ENCODE measurements at places on chromosomes 3 and 15. TPM values are rescaled to one million over a fixed set of nuclear protein-coding genes. Genes with fewer than 3 reads are reported as not detected.
A peak's percentile ranks its signal among the peaks of the same experiment; 100 is the strongest.

Gene ADCY5
- total RNA-seq = not detected

DNA sequence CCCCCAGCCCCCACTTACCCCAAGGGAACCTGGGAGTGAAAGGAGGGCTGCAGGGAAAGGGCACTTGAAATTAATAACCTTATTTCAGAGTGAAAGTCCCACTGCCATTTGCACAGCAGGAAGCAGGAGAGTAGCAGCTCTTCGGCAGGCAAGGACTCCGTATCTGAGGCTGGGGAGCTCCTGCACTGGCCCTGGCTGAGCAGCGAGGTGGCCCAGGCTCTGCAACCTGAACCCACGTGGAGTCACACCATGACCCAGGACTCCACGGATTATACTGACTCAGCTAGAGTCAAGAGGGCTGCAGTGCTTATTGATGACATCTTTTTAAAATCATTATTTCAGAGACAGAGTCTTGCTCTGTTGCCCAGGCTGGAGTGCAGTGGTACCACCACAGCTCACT lies 214.5 kb downstream of the XXYLT1 start:
- no peak for ATAC-seq

Gene RSL24D1
- 107 TPM for total RNA-seq

GRCh38 chr3:124826703-124827102 lies 60.5 kb downstream of the ITGB5 start:
- no peak for ATAC-seq

DNA sequence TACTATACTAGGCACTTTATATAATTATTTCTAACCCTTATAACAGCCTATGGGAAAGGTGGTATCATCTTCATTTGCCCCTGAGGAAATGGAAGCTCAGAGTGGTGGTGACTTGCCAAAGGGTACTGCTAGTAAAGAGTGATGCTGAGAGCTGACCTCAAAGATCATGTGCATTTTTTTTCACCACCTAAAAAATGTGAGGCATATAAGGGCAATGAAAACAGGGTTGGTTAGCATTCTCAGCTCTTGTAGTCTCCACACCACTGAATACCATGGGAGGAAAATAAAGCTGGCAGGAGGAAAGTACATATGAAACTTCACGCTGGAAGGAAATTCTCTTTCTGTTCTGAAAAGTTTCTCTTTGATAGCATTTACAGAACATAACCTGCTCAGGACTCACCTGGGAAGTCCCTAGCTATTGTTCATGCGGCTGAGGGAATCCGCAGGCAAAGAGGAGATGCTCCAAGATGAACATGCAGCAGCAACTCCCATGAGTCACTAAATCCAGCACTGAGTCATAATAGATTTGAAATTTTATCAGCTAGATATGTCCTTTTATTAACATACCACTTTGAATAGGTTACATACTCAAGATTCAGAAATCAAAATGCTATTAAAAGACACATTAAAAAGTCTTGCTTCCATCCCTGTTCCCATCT lies 17.3 kb downstream of the FAIM start:
- peak; percentile 38 for ATAC-seq

Gene DISP2
- total RNA-seq = 0.11 TPM

- ATAC-seq = no peak
Measured at GRCh38 chr3:117165176-117165575, 455.6 kb downstream of the TUSC7 start.

DNA sequence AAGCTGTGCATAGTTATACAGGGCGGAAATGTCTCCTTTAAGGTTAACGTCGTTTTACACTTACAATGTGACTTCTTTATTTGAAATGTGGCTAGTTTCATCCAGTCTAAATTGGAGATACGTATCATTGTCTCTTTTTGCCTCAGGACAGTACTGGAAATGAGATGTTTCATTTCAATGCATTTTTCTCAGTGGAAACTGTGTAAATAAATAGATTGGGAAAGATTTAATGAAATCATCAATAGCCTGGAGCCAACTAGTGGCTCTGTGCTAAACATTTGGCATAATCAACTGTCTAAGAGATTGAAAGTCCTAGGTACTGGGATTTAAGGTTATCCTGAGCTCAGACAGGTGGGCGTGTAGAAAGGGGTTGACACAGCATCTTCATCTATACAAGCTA lies 691.5 kb upstream of the CCDC54 start:
- no peak for ATAC-seq

GRCh38 chr3:102514241-102514640 lies 79.4 kb downstream of the ZPLD1 start:
- ATAC-seq = no peak

Gene HAPLN3
- 38.6 TPM for total RNA-seq

Gene AVEN
- 10.7 TPM for total RNA-seq

GRCh38 chr3:167855306-167855705 lies 119.8 kb downstream of the SERPINI1 start:
- ATAC-seq = no peak

- ATAC-seq = no peak
Measured at GRCh38 chr3:98691897-98692296, 71.2 kb upstream of the ST3GAL6 start.

- ATAC-seq = no peak
Measured at GRCh38 chr3:15635121-15635661, 33.6 kb downstream of the BTD start.

GRCh38 chr3:195872800-195873199 lies 35.6 kb downstream of the TNK2 start:
- ATAC-seq = no peak

DNA sequence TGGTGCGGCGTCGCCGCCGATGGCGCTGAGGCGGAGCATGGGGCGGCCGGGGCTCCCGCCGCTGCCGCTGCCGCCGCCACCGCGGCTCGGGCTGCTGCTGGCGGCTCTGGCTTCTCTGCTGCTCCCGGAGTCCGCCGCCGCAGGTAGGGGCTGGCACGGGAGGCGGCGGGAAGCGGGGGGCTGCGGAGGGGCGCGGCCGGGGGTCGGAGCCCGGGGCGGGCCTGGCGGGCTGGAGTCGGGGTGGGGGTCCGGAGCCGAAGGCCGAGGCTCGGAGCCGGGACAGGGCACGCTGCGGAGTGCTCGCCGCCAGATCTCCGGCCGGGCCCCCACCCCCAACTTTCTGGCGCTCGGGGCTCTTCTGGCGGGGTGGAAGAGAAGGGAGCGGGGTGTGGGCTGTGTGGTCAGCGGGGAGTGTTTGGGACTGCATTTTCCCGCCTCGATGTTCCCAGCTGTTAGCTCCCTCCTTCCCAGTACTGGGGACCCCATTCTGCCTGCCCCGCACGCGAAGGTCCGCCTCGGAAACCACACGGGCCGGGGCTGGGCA lies 299 bp downstream of the TYRO3 start:
- no peak for ATAC-seq

- no peak for ATAC-seq
Measured at GRCh38 chr3:16846373-16847080, 38.2 kb upstream of the PLCL2 start.

DNA sequence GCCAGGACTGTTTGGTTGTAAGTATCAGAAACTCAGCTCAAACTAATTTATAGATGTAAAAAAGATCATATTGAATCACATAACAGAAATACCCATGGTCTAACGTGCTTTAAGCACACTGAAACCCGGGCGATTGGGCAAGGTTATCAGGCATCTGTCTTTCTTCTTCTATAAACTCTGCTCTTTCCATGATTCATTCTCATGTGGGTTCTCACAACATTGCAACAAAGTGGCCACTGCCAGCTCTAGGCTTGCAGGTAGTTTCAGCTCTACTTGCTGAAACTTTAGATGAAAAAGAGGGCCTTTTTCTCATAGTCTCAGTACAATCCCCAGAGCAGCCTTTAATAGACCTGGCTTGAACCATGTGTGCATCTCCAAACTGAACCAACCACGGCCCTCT lies 456.1 kb downstream of the MFSD1 start:
- no peak for ATAC-seq

GRCh38 chr3:14253707-14254382 lies 75.2 kb downstream of the LSM3 start:
- ATAC-seq = no peak

GRCh38 chr3:103227651-103228050 lies 792.8 kb downstream of the ZPLD1 start:
- ATAC-seq = no peak

DNA sequence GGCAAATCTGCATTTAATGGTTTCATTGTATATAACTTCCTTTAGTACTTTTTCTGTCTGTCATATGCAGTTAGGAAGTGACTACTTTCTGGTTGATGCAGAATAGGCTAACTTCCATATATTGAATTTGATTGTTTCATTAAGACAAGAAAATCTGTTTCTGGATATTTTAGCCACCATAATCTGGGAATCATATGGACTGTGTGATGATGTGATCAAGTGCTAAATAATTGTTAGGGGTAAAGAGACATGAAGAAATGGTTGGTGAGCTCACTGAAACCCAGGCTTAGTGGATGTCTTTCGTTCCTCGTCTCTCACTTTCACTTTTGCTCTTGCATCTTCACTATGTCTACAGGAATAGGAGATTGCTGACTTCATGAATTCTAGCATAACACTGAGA lies 3.5 kb upstream of the MNS1 start:
- ATAC-seq = peak; percentile 79

Gene FEZF2
- not detected for total RNA-seq

DNA sequence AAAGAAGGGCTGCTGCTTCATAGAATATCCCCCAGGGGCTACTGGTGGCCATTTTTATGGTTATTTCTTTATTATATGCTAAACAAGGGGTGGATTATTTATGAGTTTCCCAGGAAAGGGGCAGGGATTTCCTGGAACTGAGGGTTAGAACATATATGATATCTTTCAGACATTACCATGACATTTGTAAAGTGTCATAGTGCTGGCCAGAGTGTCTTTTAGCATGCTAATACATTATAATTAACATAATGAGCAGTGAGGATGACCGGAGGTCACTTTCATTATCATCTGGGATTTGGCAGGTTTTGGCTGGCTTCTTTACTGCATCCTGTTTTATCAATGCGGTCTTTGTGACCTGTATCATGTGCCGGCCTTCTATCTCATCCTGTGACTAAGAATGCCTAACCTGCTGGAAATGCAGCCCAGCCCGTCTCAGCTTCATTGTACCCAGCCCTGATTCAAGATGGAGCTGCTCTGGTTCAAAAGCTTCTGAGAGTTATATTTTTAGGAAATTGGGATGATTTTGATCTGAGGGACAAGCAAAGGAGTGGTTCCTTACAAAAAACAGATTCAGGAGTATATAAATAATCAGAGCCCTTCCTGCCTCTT lies 9.1 kb upstream of the ZBTB20 start:
- no peak for ATAC-seq

Gene DTWD1
- 22.0 TPM for total RNA-seq

Gene TEX9
- total RNA-seq = 1.8 TPM

DNA sequence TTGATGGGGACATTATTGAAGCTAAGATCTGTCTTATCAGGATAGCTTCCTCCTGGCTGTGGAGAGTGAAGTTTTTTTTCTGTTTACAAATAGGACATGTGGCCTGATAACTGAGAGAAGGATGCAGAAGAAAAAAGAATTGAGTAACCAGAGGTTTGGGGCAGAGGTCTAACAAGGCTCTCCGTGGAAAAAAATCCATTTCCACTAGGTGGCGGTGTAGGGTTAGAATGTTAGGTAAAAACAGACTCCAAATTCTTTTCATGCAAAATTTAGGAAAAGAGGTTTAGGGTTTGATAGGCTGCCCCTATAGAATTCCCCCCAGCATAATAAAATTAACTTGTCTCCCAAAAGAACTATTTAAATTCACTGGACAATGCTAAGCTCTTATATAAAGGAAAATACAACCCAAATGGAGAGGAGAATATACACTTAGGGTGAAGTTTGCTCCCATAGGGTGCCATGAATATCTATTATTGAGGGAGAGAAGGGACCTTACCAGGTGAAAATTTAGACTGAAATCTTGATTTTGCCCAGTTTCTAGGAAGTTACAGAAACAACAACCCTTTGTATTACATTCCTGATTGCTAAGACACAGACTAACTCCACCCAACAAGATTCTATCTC lies 1560.4 kb downstream of the OTOL1 start:
- ATAC-seq = no peak

- no peak for ATAC-seq
Measured at GRCh38 chr3:116897382-116897781, 187.8 kb downstream of the TUSC7 start.

- ATAC-seq = no peak
Measured at GRCh38 chr15:44591326-44591725, 54.4 kb downstream of the EIF3J start.

DNA sequence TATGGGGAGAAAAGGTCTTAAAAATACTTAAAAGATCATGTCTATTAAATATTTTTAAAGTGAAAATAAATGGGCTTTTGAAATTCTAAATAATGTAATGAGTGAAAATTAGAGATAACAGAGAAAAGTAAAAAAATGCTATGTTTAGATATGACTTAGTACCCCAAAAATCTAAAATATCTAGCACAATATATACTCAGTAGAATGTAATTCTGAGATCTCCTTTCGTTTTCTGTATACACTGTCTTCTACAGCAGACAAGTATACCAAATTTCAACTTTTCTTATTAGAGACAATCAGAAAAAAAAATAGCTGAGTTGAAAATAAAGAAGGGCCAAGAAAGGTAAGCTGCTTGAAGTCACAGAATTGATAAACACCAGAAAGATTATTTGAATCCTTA lies 140.8 kb downstream of the ADAM10 start:
- no peak for ATAC-seq

DNA sequence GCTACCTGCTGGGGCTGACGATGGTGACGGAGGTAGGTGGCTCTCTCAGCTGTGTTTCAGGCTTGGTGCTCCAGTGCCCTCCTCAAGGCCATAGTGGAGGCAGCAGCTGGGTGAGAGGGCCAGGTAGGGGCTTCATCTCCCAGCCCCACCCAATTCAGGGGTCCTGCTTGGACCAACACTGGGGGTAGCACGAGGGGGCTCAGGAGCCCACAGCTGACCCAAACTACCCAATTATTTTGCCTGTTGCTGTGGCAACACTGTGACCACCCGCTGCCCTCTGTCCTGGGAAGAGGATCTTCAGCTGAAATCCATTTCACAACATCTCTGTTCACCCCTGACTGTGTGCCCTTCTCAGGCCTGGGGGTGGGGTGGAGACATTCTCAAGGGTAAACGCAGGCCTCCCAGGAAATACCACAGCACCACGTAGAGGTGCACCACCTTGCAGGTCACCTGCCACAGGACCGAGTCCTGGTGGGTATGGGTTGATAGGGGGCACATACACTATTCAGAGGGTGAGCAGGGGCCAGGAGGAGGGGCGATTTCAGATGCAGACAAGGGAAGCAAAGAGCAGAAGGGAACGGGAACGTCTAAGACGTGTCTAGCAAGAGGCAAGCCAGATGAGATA lies 62.7 kb downstream of the GRIP2 start:
- no peak for ATAC-seq

- ATAC-seq = no peak
Measured at GRCh38 chr3:156915372-156915771, 89.2 kb downstream of the LEKR1 start.

DNA sequence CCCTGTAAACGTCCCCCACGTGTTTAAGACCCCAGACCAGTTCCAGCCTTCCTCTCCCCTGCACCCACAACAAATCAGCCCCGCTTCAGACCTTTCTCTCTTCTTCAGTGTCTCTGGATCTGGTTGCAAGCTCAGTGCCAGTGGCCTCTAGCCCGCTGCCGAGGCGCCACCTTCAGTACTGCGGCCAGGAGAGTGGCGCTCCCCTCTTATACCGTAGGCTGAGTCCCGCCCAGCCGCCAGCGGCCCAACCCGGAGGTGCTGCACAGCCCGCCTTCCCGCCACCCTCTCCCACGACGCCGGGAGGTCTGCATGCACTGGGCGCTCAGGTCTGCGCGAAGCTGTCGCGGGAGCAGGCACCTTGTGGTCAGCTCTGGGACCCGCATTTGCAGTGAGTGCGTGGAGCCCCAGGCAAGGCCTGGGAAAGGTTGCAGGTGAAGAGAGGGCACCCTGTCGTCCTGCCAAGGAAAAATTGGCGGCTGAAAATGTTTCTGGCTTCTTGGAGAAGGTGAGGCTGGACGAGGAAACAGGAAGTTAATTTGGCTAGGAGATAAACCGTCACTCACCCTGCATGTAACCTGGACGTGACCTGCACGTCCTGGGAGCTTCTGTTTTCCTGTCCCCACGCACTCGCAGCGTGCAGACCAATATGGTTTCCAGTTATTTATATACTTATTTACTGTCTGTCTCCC lies at the start of gene C2CD4B:
TSS of gene C2CD4B (minus strand) at position 182 of the 689 bp plus-strand sequence. CDS start 301 bp downstream, outside the sequence.
- ATAC-seq = peak; percentile 80

All from activated T-helper 17 cell treated with anti-CD3 and anti-CD28 coated beads, Interleukin-2, amount 50 U/mL, for 72 hours (primary cell).